ENCODE measurements at places on chromosomes 13 and 19.
A peak's percentile ranks its signal among the peaks of the same experiment; 100 is the strongest.

DNA sequence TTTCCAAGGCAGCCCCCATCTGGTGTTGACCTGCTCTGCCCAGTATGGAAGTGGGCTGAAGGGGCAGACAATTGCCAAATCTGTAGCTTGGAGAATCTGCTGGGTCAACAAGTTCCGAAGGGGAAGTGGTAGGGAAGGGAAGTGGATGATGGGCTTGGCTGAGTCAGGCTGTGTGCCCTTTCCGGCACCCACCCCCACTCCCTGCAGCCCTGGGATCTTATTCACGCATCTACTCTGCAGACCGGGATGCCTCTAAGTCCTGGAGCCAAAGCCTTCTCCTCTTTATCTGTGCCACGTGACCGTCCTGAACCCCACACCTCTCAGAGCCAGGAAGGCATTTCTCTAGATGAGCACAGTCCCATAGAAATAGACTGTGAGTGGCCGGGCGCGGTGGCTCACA is 7.5 kb upstream of the C5AR2 start:
- DNase-seq: no peak

DNA sequence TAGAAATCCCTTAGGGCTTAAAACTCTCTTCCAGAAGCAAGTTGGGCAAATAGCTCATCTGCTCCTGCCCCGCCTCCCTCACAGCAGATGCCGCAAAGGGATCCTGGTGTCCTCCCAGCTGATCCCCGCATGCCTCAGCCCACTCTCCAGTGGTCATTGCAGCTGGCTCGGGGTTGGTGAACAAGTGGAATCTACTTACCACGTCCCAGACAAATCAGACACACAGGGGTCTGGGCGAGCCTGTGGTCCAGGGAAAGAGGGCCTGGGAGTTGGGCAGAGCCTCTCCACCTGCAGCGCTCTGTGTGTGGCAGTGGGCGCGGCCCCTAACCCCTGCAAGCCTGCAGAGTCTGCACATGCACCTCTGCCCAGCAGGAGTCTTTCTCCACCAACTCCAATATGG is 10.8 kb upstream of the C19orf33 start:
- no peak for DNase-seq

- no peak for DNase-seq
These were observed 8.7 kb downstream of the PRR12 start for GRCh38 chr19:49599378-49600295.

GRCh38 chr13:20065516-20065915 is 95.3 kb downstream of the GJA3 start:
- DNase-seq: no peak

GRCh38 chr13:25990801-25991200 is 61.0 kb downstream of the SHISA2 start:
- DNase-seq: no peak

- no peak for DNase-seq
These were observed 9.1 kb upstream of the SLC35E1 start for GRCh38 chr19:16581145-16581970.

DNA sequence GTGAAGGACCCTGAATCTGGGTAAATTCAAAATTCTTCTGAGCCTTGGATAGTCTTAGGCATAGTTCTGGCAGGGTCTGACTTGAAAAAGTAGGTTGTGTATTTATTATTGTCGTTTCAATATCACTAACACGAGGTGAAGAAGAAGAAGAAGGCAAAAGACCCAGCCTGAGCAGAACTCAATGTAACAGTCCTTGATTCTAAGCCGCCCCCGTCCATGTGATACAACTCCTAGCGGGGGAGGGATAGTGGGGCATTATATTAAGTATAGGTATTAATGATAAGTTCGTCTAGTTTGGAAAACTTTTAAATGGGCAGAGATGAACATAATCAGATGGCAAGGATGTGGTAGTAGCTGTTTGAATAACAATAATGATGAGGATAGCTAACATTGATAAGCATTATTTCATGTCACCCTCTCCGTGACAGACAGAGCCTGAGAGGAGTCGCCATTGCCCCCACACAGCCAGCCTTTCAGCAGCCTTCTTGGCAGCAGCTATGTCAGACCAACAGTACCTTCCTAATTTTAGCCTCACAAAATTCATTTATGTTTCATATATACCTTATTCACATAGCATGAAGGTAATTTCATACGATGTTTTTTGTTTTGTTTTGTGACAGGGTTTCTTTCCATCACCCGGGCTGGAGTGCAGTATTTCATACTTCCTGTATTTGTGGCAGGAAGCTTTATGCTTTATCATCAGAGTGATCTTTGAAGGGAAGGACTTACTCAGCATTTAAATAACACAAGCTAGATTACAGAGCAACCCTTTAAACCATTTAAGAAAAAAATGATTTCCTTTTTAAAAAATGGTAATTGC is 64.4 kb upstream of the NPAS1 start:
- peak; percentile 34 for DNase-seq
